HS-27A (cell line): ENCODE measurements at places on chromosomes 3 and 15.

- DNase-seq, result no peak
Measured at GRCh38 chr3:17195856-17196604, 311.3 kb downstream of the PLCL2 start.

- no peak for DNase-seq
Measured at GRCh38 chr3:177976241-177976640, 560.0 kb upstream of the KCNMB2 start.

DNA sequence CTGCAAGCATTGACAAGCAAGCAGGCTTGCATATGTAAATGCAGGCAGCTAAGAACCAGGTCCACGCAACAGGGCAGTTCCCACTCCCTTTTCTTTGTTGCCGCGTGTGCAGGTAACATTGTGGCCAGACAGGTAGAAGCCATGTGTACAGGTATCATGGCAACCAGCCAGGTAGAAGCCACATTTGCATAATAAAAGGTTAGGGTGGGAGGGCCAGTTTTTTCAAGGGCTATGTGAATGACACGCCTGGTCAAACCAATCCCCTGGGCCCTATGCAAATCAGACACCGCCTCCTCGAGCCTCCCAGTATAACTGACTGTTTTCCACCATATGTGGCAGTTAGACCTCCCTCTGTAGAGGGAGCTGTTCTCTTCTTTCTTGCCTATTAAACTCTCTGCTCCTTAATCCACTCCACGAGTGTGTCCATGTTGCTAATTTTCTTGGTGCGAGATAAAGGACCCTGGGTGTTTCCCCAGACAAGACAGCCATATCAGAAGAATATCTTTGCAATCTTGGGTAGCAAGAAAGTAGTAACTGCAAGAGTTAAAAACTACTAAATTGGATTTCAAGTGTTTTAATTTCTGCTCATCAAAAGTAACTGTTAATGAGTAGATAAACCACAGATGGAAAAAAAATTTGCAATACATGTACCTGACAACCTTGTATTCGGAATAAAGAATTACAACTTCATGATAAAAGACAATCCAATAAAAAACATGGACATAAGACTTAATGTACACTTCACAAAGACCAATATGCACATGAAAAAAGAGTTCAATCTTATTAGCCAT lies 21.8 kb downstream of the PCOLCE2 start:
- DNase-seq, result no peak

GRCh38 chr3:335240-335639 lies 138.7 kb downstream of the CHL1 start:
- no peak for DNase-seq

GRCh38 chr15:38899300-38899699 lies 334.7 kb upstream of the RASGRP1 start:
- DNase-seq, result no peak

GRCh38 chr3:53169832-53170324 lies 8.9 kb downstream of the PRKCD start:
- DNase-seq, result no peak

- peak; percentile 55 for DNase-seq
Measured at GRCh38 chr3:188796122-188796631, 375.6 kb upstream of the TPRG1 start.

GRCh38 chr3:45224824-45225464 lies 1.1 kb downstream of the TMEM158 start:
- DNase-seq, result no peak
